ENCODE measurements at places on chromosomes 7 and 10.

DNA sequence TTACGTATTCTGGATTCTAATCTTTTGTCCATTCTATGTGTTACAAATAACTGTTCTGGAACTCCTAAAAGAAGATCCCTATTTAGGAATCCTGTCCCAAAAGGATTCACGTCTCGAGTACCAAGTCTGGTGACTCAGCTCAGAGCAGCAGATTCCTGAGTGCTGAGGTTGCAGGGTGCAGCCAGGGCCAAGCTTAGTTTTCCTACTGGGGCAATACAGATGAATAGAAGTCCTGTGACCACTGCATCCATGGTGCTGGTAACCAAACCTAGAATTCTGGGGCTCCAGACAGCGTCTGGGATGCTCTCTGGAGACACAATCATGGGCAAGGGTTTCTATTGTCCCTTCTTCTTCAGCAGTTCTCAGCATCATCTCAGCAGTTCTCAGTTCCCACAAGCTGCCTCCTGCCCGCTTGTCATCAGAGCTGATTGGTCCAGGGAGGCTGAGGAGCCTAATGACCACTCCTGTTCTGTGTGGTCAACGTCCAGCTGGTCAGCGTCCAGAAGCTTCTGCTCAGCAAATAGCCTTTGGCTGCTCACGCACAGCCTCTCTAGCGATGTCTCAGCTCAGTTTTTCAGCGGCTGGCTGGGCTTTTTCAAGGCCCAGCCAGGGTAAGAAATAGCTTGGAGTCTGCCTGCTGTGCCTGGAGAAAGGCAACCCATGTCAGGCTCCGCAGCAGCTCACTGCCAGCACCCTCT lies 50.4 kb upstream of the C7orf33 start:
- H3K4me3 ChIP-seq = no peak overlapping the region
- no peaks in the 10 kb centered on the region for H3K36me3 ChIP-seq
- peaks cover 6% of the 10 kb centered on the region for H3K4me1 ChIP-seq
- no peak overlapping the region for H3K27ac ChIP-seq
- DNase-seq = no peak

DNA sequence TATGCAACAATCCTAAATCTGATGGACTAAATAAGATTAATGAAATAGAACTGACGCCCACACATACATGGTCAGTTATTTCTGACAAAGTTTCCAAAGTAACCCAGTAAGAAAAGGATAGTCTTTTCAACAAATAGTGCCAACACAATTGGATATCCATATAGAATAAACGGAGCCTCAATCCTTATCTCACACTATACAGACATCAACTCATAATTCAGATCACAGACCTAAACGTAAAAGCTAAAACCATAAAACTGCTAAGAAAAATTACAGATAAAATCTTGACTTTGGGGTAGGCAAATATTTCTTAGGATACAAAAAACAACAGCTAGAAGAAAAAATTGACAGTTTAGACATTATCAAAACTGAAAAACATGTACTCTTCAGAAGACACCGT lies 8.5 kb downstream of the CACUL1 start:
- peaks cover 2% of the 10 kb centered on the region for H3K4me1 ChIP-seq
- H3K4me3 ChIP-seq = no peak overlapping the region
- peaks cover 2% of the 10 kb centered on the region for H3K27me3 ChIP-seq
- no peak overlapping the region for H3K27ac ChIP-seq
- H3K36me3 ChIP-seq = peaks cover 7% of the 10 kb centered on the region

GRCh38 chr10:129057856-129058663 lies 409.0 kb upstream of the MGMT start:
- peak; percentile 64 for DNase-seq
- H3K36me3 ChIP-seq = no peaks in the 10 kb centered on the region
- H3K4me1 ChIP-seq = peaks cover 35% of the 10 kb centered on the region
- peak overlapping the region; percentile 43 for H3K4me3 ChIP-seq

DNA sequence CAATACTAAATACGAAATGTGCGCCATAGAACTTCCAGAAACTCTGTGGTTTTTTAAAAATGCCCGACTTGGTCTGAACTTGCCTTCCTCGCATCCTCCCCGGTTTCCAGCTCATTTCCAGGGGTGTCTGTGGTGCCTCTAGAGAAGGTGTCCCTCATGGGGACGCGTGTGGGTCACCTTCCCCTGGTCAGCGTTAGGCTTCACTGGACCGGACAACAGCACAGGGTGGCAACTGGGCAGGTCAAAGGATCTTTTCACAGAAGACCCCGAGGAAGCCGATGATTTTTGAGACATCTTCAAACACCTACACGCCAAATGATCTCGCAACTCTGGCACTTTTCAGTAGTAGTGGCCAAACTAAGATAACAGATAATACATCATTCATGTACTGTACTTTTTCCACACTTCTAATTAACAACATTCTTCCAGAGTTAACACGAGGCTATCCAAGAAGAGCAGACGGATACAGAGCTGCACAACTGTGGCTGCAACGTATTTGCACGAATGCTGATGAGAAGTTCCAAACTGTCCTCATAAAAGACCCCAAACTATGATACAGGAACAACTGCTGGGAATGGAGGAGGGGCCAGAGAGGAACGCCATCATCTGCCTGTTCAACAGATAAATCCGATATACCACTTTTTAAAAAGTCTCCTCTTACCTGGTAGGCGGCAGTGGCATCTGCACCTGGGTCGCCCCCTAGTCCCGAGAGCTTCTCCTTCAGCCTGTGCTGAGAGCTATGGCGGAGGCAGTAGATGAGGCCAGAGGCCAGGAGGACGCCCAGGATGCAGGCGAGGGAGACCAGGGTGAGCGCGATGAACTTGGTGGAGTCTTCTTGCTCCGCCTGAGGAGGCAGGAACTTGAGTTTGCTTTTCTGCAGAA lies 345.5 kb downstream of the DNAJB6 start:
- DNase-seq = no peak
- H3K4me1 ChIP-seq = no peaks in the 10 kb centered on the region
- H3K27me3 ChIP-seq = peaks cover 80% of the 10 kb centered on the region
- no peak overlapping the region for H3K4me3 ChIP-seq

DNA sequence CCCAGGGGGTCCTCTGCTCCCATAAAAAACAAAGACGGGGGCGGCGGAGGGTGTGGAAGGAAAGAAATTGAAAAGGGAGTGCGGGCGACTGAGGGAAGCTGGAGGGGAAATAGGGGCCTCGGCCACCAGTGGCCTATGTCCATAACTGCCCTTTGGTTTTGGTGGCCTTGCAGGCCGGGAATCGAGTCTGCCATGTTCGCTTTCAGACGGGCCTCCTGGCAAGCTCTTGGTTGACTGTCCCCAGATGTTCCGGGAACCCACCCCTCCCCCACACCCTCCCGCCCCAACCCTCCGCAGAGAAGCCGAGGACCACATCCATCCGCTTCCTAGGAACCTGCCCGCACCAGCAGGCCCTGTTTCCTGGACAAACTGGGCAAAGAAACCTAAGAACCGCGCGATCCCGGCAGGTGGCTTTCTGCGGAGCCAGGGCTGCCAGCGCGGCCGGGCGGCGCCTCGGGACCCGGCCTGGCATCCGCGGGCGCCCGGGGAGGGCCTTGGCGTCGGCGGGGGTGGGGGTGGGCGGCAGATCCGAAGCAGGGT lies 20.0 kb upstream of the GATA3 start:
- no peak overlapping the region for H3K4me3 ChIP-seq
- no peak for DNase-seq
- H3K4me1 ChIP-seq = peaks cover 27% of the 10 kb centered on the region
- H3K27ac ChIP-seq = no peak overlapping the region

DNA sequence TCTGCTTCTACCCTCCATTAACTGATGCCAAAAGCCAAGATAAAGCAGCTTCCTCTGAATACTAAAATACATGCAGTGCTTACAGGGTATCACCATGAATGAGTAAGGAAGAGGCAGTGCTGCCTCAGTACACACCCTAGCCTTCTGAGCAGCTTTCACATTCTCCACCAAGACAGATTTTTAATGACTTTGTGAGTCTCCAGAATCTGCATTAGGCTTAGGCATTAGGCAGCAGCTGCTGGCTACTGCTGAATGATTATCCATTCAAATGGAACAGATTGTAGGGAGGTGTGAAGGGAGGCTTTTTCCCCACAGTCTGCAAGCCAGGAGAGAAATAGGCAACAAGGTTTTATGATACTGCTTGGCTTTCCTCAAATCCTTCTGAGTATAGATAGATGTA lies 1226.7 kb upstream of the LRRN3 start:
- H3K36me3 ChIP-seq = no peaks in the 10 kb centered on the region
- H3K27ac ChIP-seq = no peak overlapping the region
- no peak for DNase-seq
- H3K27me3 ChIP-seq = no peaks in the 10 kb centered on the region
- no peak overlapping the region for H3K4me3 ChIP-seq

GRCh38 chr7:11557627-11558026 lies 274.4 kb downstream of the THSD7A start:
- H3K27ac ChIP-seq = no peak overlapping the region
- H3K4me1 ChIP-seq = no peaks in the 10 kb centered on the region
- H3K27me3 ChIP-seq = no peaks in the 10 kb centered on the region
- H3K4me3 ChIP-seq = no peak overlapping the region
- H3K36me3 ChIP-seq = no peaks in the 10 kb centered on the region

- H3K4me3 ChIP-seq = no peak overlapping the region
- peaks cover 21% of the 10 kb centered on the region for H3K36me3 ChIP-seq
- peak overlapping the region; percentile 75 for H3K27ac ChIP-seq
- no peaks in the 10 kb centered on the region for H3K27me3 ChIP-seq
- DNase-seq = no peak
Measured at GRCh38 chr7:50594734-50595485, 29.7 kb upstream of the DDC start.

- peaks cover 2% of the 10 kb centered on the region for H3K4me1 ChIP-seq
- no peak overlapping the region for H3K27ac ChIP-seq
- no peak for DNase-seq
- no peaks in the 10 kb centered on the region for H3K36me3 ChIP-seq
Measured at GRCh38 chr10:73581918-73582317, 9.2 kb downstream of the USP54 start.

- H3K4me3 ChIP-seq = no peak overlapping the region
- no peak for DNase-seq
- H3K27ac ChIP-seq = no peak overlapping the region
Measured at GRCh38 chr7:6168477-6168868, 104.0 kb downstream of the CYTH3 start.

DNA sequence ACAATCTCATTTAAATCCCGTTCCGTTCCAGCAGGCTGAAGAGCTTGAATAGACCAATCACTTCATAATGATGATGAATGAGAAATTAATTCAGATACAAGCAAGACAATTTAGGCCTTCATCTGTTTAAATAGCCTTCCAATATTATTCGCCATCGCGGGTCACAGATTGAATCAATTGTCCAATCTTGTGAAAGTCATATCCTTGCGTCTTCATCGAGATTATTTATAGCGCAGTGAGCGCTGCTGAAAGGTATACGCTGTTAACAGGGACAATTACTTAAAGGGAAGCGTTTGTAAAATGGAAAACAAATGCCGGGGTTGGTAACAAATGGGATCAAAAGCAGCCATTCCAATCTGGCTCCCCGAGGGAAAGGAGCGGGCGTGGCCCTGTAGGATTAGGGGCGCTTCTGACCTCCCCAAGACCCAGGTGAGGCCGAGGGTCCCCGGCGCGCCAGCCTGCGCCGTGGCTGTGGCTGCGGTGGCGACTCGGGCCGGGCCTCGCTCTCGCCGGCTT lies 8.6 kb downstream of the EVX1 start:
- H3K36me3 ChIP-seq = no peaks in the 10 kb centered on the region
- H3K4me3 ChIP-seq = no peak overlapping the region
- no peaks in the 10 kb centered on the region for H3K4me1 ChIP-seq
- no peak for DNase-seq

GRCh38 chr10:84590327-84591193 lies 262.2 kb downstream of the CCSER2 start:
- no peaks in the 10 kb centered on the region for H3K27me3 ChIP-seq
- DNase-seq = no peak
- H3K27ac ChIP-seq = no peak overlapping the region
- no peak overlapping the region for H3K4me3 ChIP-seq
- no peaks in the 10 kb centered on the region for H3K36me3 ChIP-seq

DNA sequence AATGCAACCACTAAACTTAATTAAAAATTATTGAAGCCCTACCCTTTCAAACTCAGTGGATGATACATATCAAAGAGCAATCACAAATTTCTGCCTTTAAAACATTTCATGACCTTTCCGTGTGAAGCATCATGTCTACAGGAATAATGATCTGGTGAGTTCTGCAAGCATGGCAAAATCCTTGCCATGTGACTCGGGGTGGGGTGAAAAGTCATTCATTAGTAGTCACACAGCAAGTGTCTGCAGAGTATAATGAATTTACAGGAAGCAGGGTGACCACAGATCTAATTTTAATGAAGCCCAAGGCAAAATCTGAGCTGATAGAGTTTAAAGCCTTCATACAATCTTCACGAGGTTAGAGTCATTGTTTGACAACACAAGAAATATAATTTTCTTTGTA lies 351.9 kb downstream of the THSD7A start:
- H3K27ac ChIP-seq = no peak overlapping the region
- no peak for DNase-seq
- no peaks in the 10 kb centered on the region for H3K27me3 ChIP-seq

GRCh38 chr7:140841166-140841715 lies 83.5 kb downstream of the BRAF start:
- peaks cover 2% of the 10 kb centered on the region for H3K4me1 ChIP-seq
- H3K27ac ChIP-seq = no peak overlapping the region
- no peak for DNase-seq
- no peak overlapping the region for H3K4me3 ChIP-seq

- peaks cover 23% of the 10 kb centered on the region for H3K27me3 ChIP-seq
- H3K4me3 ChIP-seq = no peak overlapping the region
- H3K36me3 ChIP-seq = no peaks in the 10 kb centered on the region
- DNase-seq = no peak
- H3K27ac ChIP-seq = no peak overlapping the region
- peaks cover under 1% of the 10 kb centered on the region for H3K4me1 ChIP-seq
Measured at GRCh38 chr10:117646718-117647117, 104.2 kb downstream of the EMX2 start.

DNA sequence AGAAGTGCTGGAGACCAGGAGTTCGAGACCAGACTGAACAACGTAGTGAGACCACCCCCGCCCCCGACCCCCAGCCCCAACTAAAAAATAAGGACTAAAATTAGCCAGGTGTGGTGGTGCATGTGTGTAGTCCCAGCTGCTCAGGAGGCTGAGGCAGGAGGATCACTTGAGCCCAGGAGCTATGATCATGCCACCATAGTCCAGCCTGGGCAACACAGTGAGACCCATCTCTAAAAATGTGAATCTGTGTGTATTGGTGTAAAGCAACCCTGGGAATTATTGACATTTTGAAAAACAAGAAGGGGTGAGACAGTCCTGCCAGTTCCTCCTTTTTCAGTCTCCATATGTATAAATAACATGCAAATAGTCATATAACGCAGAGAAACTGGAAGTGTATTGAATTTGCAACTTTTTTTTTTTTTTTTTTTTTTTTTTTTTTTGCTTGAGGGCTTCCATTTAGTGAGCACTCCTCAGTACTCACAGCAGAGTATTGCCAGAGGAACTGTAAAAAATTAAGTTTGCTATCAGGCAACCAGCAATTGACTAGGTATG lies 3.4 kb upstream of the ITGB1 start:
- no peak for DNase-seq
- H3K27ac ChIP-seq = no peak overlapping the region
- H3K27me3 ChIP-seq = peaks cover 3% of the 10 kb centered on the region
- no peaks in the 10 kb centered on the region for H3K36me3 ChIP-seq
- peaks cover 25% of the 10 kb centered on the region for H3K4me1 ChIP-seq
